T-cell (primary cell): ENCODE measurements at places on chromosomes 5 and 9. TPM values are rescaled to one million over a fixed set of nuclear protein-coding genes. Genes with fewer than 3 reads are reported as not detected.

DNA sequence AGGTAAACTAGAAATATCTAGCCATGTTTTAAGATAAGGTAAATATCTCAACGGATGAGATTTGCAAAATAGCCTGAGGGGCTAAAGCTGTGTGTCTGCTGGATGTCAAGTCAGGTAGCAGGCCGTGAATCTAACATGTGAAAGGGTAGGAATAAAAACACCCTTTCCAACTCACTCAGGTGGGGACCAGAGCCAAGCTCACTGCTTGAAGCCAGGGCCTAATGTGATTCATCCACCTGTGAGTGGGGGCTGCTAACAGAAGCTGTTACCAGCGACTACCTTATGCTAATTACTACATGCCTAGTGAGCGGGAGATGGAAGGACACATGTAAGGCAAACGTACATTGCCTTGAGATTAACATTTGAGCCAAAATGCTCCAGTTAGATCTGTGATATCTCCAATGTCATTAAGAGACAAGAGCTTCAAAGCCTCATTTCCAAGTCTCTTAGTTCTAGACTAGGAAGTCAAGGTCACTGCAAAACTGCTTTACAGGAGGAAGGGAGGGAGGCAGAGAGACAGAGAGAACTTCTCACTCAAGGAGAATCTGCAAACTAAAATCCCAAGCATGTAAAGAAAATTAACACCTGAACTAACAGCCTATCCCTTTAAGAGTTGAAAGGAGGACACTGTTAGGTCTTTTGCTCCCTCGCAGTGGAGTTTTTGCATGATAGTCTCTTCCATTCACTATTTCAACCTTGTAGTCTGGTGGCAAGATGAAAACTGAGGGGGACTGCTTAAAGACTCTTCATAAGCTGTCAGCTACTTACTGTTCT, 141.6 kb upstream of the RPS23 start:
- H3K4me3 ChIP-seq: no peak overlapping the region
- no peak for DNase-seq
- no peaks in the 10 kb centered on the region for H3K4me1 ChIP-seq
- no peaks in the 10 kb centered on the region for H3K27me3 ChIP-seq
- no peak overlapping the region for H3K27ac ChIP-seq
- no peaks in the 10 kb centered on the region for H3K36me3 ChIP-seq

DNA sequence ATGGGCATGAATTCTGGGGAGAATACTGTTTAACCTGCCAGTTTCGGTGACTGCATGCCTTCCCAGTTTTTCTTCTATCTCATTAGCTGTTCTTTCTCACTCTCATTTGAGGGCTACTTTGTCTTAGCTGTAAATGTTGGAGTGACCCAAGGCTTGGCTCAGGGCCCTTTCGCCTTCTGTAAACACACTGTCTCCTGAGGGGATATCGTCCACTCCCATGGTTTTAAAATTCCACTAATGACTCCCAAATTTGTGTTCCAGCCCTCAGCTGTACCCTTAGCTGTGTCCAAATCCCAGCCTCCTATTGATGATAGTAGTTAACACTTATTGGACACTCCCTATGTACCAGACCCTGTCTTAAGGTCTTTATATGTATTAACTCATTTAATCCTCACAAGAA, 14.1 kb upstream of the RNF145 start:
- H3K4me3 ChIP-seq: no peak overlapping the region
- DNase-seq: no peak
- peaks cover 2% of the 10 kb centered on the region for H3K4me1 ChIP-seq
- no peaks in the 10 kb centered on the region for H3K36me3 ChIP-seq
- peaks cover 5% of the 10 kb centered on the region for H3K27me3 ChIP-seq
- no peak overlapping the region for H3K27ac ChIP-seq

DNA sequence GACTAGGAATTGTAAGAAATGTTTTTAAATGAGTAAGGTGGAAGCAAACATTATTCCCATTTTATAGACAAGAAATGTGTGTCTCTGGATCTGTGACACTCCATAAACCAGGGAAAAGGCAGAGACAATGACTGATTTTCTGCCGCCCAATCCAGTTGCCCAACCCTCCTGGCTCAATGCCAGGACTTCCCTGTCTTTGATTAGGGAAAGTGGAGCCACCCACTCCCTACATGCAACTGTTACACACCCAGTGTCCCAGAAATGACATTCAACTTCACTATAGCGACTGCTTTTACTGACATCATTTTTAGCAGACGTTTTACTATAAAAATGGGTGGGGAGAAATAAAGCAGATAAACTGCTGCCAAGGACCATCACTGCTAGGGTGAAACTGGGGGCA, 79.7 kb downstream of the THBS4 start:
- H3K4me3 ChIP-seq: no peak overlapping the region
- H3K36me3 ChIP-seq: peaks cover 2% of the 10 kb centered on the region
- no peak overlapping the region for H3K27ac ChIP-seq
- no peak for DNase-seq
- H3K4me1 ChIP-seq: peaks cover 3% of the 10 kb centered on the region

- H3K4me3 ChIP-seq: no peak overlapping the region
- no peaks in the 10 kb centered on the region for H3K36me3 ChIP-seq
- H3K27ac ChIP-seq: no peak overlapping the region
- H3K27me3 ChIP-seq: no peaks in the 10 kb centered on the region
- DNase-seq: no peak
Measured at GRCh38 chr9:76732341-76732958, 31.8 kb upstream of the PCA3 start.

- H3K4me1 ChIP-seq: peaks cover 4% of the 10 kb centered on the region
- DNase-seq: no peak
- no peaks in the 10 kb centered on the region for H3K27me3 ChIP-seq
- H3K4me3 ChIP-seq: no peak overlapping the region
- H3K36me3 ChIP-seq: no peaks in the 10 kb centered on the region
Measured at GRCh38 chr9:19975499-19975898, 186.7 kb upstream of the SLC24A2 start.

Gene TOMM5
- 35.6 TPM for total RNA-seq

- no peaks in the 10 kb centered on the region for H3K27me3 ChIP-seq
- H3K36me3 ChIP-seq: no peaks in the 10 kb centered on the region
- no peak overlapping the region for H3K4me3 ChIP-seq
- DNase-seq: no peak
Measured at GRCh38 chr5:16518606-16519005, 53.0 kb upstream of the ZNF622 start.

GRCh38 chr5:155783246-155783645, 543.7 kb upstream of the SGCD start:
- no peaks in the 10 kb centered on the region for H3K4me1 ChIP-seq
- DNase-seq: no peak
- no peak overlapping the region for H3K4me3 ChIP-seq
- no peaks in the 10 kb centered on the region for H3K27me3 ChIP-seq
- H3K36me3 ChIP-seq: no peaks in the 10 kb centered on the region
- H3K27ac ChIP-seq: no peak overlapping the region

DNA sequence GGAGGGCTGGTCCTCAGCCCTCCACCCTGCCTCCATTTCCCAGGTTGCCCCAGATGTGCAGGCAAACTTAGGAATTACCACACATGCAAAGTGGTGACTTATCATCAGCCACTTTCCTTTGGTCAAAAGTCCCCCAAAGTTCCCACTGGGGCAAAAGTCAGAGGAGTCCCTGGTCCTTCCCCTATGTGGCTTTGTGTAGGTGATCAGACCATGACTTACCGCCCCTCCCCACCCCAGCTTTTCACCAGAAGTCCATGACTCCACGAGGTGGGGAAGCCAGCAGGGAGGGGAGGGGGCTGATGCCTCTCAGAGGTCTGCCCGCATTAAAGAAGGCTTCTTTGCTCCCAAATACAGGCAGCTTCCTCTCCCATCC, 5.8 kb downstream of the TRAF1 start:
- H3K27ac ChIP-seq: peak overlapping the region; percentile 99
- H3K4me1 ChIP-seq: peaks cover 18% of the 10 kb centered on the region
- no peak for DNase-seq
